ENCODE measurements at places on chromosomes 1 and 21. TPM values are rescaled to one million over a fixed set of nuclear protein-coding genes. Genes with fewer than 3 reads are reported as not detected.

- DNase-seq, result no peak
Observed at GRCh38 chr1:1135339-1136136, 19.6 kb upstream of the C1orf159 start.

Gene HES5
- polyA plus RNA-seq, result 1.0 TPM

Gene MEGF6
- polyA plus RNA-seq, result 21.9 TPM

- no peak for DNase-seq
Observed at GRCh38 chr1:78762113-78762512, 112.5 kb downstream of the IFI44 start.

- DNase-seq, result no peak
Observed at GRCh38 chr1:85030536-85030935, 17.8 kb downstream of the MCOLN3 start.

DNA sequence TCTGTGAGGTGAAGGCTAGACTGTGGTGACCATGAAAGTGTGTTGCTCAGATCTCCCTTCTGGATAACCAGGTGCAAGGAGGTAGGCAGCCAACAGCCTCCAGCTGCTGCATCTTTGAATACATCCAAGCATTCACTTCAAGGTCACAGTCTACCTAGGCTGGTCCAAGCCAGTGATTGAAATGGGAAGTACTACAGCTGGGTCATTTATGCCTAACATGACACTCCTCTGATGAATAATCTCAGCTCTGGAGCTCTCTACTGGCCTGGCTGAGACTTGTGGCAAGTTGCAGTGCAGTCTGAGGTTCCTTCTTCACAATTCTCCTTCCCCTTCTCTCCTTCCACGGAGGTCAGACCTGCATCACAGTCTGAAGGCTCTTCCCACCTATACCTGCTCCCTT lies 35.0 kb upstream of the ARHGAP29 start:
- no peak for DNase-seq

- no peak for DNase-seq
Observed at GRCh38 chr1:10722803-10723202, 73.6 kb downstream of the CASZ1 start.

Gene TNFRSF8
- polyA plus RNA-seq, result not detected

DNA sequence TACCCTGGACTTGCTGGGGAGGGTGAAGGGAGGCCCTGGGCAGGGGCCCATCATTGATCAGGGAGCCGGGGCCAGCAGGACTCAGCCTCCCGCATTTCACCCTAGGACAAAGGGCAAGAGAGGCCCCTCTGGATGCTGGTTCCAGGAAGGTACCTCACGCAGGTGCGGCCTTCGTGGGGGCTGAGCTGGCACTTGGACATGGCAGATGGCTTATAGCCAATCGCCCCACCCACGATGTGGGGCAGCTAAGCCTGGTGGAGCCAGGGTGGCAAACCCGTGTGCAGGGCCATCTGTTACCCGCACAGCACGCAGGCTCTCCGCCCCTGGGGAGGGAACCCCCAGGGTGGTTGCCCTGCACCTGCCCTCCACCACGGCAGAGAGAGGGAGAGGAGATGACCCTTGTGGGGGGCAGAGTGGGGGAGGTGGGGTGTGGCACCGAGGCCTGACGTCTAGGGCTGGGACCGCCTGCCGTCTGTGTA lies 2.5 kb downstream of the TFF3 start:
- no peak for DNase-seq

DNA sequence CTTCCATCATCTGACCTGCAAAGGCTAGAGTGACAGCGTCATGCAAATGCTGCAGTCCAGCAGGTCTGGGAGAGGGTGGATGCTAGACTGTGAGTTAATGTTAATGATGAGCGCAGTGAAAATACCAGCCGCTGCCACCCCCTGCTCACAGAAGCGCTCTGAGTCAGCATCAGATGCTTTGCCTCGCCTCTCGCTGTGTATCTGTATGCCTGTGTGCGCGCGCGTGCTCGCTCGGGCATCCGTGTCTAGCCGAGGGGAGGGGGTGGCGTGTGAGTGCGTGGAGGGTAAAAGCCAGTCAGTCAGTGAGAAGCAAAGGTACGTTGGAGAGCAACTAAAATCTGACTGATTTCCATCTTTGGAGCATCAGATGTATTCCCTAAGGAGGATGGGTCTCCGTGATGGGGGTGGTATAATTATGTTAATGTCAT lies 858.7 kb downstream of the USP25 start:
- DNase-seq, result peak; percentile 87

GRCh38 chr1:97599447-97599846 lies 321.4 kb downstream of the DPYD start:
- no peak for DNase-seq

Gene HSD11B1
- not detected for polyA plus RNA-seq

Gene JAM2
- polyA plus RNA-seq, result 3.6 TPM

Gene KCNC4
- 4.8 TPM for polyA plus RNA-seq

DNA sequence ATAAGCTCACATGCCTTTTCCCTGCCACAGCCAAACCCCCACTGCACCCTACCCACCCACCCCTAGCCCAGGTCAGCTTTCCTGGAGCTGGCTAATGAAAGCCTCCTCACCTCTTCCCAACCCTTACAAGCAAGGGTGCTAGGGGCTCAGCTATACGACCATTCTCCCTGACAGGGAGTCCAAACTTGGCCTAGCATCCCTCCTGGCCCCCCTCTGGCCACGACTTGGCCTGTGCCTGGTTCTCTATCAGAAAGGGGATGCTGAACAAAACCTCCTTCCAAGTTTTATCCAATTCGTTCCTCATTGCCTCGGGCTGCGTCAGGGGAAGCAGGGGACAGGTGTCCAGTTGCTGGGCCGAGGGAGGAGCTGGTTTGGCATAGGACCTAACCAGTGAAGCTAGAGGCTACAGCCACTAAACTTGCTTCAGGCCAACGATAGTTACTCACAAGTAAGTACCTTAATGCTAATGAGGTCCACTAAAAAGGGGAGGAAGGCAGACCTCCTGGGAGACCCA lies 8.6 kb downstream of the TMEM81 start:
- DNase-seq, result no peak

GRCh38 chr1:150780510-150780909 lies 14.9 kb upstream of the CTSS start:
- DNase-seq, result no peak

DNA sequence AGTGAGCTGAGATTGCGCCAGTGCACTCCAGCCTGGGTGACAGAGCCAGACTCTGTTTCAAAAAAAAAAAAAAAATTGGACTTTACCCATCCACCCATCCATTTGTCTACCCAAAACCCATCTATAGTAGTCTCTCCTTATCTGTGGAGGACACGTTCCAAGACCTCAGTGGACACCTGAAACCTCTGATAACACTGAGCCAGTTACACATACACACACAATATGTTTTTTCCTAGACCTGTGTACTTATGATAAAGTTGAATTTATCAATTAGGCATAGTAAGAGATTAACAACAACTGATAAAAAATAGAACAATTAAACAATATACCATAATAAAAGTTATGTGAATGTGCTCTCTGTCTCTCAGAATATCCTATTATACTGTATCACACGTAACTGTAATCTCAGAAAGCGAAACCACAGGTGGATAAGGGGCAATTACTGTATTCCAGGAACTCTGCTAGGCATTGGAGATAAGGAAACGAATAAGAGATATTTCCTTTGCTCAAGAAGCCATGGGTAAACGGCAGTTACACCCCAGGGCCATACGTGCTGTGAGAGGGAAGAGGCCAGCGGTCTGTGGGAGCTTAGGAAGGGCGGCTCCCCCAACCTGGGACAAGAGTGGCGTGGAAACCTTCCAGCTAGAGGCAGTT lies 84.2 kb upstream of the DISP3 start:
- DNase-seq, result peak; percentile 23

Gene VSIG8
- 0.13 TPM for polyA plus RNA-seq

Gene LCE3E
- not detected for polyA plus RNA-seq

- no peak for DNase-seq
Observed at GRCh38 chr1:96487971-96488370, 233.6 kb upstream of the PTBP2 start.

Gene GJA8
- not detected for polyA plus RNA-seq

DNA sequence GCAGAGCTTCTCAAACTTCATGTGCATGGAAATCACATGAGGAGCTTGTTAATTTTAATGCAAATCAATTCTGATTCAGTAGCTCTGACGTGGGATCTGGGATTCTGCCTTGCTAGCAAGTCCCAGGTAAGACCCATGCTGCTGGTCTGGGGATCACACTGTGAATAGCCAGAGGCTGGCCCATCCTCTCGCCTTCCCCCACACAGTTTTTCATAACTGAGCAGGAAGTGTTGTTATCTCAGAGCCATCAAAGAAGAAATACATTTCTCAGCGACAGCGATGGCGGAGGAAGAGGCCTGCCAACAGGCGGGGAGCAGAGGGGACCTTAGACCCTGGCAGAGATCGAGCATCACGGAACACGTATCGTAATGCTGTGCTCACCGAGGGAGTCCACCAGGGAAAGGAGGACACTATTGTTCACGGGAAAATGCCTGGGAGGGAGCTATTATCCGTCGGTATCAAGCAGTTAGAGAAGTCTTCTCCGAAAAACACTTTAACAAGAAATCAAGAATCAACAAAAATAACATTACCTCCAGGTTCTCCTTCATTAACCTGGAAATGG lies 268.9 kb upstream of the TMEM51 start:
- DNase-seq, result no peak

- DNase-seq, result no peak
Observed at GRCh38 chr1:6184083-6184783, 4.1 kb upstream of the CHD5 start.

- no peak for DNase-seq
Observed at GRCh38 chr1:52738893-52739292, 12.6 kb downstream of the ZYG11B start.

Gene KTI12
- 10.4 TPM for polyA plus RNA-seq

Gene CYP2J2
- polyA plus RNA-seq, result 2.7 TPM

GRCh38 chr1:205810448-205811157 lies 2.4 kb downstream of the SLC41A1 start:
- DNase-seq, result peak; percentile 35

DNA sequence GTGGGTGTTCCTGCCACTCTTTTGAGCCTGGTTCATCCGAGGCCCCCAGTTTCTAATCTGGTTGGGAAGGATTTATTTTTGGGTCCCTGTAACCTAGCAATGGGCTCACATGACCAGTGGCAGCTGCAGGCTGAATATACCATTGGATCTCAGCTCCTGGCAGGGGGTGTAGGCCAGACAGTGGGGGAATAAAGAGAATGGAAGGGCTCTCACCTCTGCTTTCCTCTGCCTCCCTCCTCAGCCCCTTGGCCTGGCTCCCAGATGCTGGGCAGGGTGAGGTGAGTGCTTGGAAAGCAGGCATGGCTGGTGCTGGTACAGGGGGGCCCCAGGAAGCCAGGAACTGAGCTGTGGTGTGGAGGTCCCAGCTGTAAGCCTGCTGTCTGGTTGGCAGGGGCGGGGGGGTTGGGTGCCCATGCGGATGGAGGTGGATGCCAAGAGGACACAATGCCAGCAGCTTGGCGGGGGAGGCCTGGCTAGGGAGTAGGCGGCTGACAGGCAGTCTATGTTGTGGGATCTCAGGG lies 3.6 kb upstream of the GPR61 start:
- DNase-seq, result no peak

Gene LRIG2
- polyA plus RNA-seq, result 3.6 TPM

DNA sequence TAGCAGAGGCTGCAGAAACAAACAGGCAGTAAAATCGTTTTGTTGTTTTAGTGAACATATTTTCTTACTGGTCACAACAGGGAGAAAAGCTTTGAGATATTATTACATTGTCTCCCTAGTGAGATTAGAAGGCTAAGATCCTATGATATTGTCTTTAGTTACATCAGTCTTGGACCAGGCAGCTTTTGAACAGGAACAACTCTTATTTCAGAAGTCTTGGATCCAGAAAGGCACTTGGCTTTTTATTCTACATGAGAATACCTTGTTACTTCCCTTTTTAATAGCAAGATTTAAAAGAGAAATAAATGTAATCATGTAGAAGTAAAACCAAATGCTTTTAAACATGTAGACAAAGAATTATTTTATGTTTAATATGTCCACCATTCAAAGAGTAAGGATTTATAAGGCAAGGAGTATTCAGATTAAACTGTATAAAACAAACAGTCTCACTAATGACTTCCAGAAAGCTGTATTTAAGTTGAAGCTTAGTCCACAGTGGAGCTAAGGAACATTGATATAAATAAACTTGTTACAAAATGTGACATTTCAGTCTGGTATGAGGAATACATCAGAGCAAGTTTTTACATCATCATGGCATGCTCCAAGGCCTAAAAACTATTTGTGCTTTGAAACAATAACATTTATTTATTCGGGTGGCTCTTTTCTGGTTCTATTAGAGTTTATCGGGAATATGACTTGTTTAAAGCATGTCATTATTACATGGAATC lies 72.2 kb downstream of the PHTF1 start:
- no peak for DNase-seq

Gene ASAP3
- 35.1 TPM for polyA plus RNA-seq

Gene KCNE2
- 5.2 TPM for polyA plus RNA-seq

- DNase-seq, result peak; percentile 58
Observed at GRCh38 chr21:20999659-21000058, 1.4 kb downstream of the NCAM2 start.

GRCh38 chr1:77459881-77460280 lies 178.1 kb downstream of the AK5 start:
- no peak for DNase-seq
